Stimulated activated CD4-positive, alpha-beta T cell treated with anti-CD3 and anti-CD28 coated beads, Interleukin-4, amount 100 ng/mL, for 4 hours (primary cell): ENCODE measurements at places on chromosomes 13 and 19.

- no peak for DNase-seq
These were observed 315.2 kb downstream of the NDFIP2 start for GRCh38 chr13:79796136-79796535.

- DNase-seq = no peak
These were observed 119.1 kb downstream of the KLF12 start for GRCh38 chr13:74015137-74015536.

GRCh38 chr13:109812382-109812781 lies 26.0 kb upstream of the IRS2 start:
- no peak for DNase-seq

GRCh38 chr19:12482509-12482886 lies 2.1 kb downstream of the ZNF709 start:
- no peak for DNase-seq

GRCh38 chr19:36207605-36208252 lies 6.7 kb downstream of the ZNF565 start:
- no peak for DNase-seq
